ENCODE measurements at places on chromosomes 1 and 21. TPM values are rescaled to one million over a fixed set of nuclear protein-coding genes. Genes with fewer than 3 reads are reported as not detected.
A peak's percentile ranks its signal among the peaks of the same experiment; 100 is the strongest.

Gene C1orf115
- total RNA-seq = 28.0 TPM

GRCh38 chr1:51897699-51898031 is 19.1 kb upstream of the NRDC start:
- H3K27me3 ChIP-seq = peaks cover 83% of the 10 kb centered on the region
- no peak overlapping the region for H3K27ac ChIP-seq
- H3K4me1 ChIP-seq = no peaks in the 10 kb centered on the region
- no peak for ATAC-seq
- no peak overlapping the region for H3K4me3 ChIP-seq
- H3K36me3 ChIP-seq = no peaks in the 10 kb centered on the region

DNA sequence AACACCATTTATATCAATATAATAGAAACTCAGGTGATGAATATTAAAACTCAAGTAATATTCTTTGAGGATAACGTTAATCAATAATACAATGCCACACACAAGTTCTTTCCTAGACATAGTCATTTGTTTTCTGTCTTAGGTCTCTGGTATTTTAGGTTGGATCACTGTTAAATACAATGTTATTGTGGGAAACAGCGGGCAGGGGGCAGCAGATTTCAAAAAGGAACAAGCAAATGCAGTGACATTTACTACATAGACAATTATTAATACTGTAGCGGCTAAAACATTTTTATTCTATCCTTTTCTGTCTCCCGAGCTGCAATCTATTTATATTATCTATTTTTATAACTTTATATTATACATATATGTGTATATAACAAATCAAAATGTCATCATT is 186.4 kb upstream of the ZNHIT6 start:
- no peaks in the 10 kb centered on the region for H3K36me3 ChIP-seq
- no peak overlapping the region for H3K27ac ChIP-seq
- no peak for ATAC-seq
- no peaks in the 10 kb centered on the region for H3K4me1 ChIP-seq

Gene SH2D2A
- total RNA-seq = 0.94 TPM

DNA sequence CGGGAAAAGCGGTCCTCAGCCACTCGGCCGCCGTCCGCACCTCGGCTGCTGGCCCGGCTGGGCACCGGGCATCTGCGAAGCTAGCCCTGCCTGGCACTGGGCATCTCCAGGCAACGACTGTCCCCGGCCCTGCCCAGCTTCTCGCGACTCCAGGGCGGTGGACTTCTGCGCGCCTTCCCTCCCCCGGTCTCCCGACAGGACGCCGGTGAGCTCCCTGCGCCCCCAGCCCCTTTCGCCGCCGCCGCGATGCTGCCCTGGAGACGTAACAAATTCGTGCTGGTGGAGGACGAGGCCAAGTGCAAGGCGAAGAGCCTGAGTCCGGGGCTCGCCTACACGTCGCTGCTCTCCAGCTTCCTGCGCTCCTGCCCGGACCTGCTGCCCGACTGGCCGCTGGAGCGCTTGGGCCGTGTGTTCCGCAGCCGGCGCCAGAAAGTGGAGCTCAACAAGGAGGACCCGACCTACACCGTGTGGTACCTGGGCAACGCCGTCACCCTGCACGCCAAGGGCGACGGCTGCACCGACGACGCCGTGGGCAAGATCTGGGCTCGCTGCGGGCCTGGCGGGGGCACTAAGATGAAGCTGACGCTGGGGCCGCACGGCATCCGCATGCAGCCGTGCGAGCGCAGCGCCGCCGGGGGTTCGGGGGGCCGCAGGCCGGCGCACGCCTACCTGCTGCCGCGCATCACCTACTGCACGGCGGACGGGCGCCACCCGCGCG is 514 bp downstream of the FAM43B start:
- no peak for ATAC-seq
- no peaks in the 10 kb centered on the region for H3K36me3 ChIP-seq
- no peaks in the 10 kb centered on the region for H3K4me1 ChIP-seq

Gene PRDM16
- 1.4 TPM for total RNA-seq

GRCh38 chr1:20440785-20441200 is 45.2 kb downstream of the CAMK2N1 start:
- no peaks in the 10 kb centered on the region for H3K4me1 ChIP-seq
- no peak overlapping the region for H3K27ac ChIP-seq
- no peaks in the 10 kb centered on the region for H3K36me3 ChIP-seq
- H3K4me3 ChIP-seq = no peak overlapping the region

DNA sequence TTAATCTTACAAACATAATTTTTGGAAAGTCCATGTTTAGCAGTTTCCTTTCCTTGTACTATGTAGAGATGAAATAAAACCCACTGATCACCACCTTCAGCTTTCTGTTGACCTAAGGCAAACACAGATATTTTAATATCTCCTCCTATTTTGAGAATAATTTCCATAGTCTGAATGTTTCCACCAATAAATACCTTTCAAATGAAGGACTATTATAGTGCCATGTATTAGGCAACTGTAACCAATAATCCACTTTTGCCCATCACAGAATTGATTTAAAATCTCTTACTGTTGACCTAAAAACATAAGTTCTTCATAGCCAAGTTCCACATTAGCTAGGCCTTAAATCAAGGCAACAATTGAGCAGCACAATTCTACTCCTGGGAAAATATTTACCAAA is 1.8 kb downstream of the CDC42BPA start:
- no peaks in the 10 kb centered on the region for H3K36me3 ChIP-seq
- no peaks in the 10 kb centered on the region for H3K4me1 ChIP-seq
- H3K27ac ChIP-seq = peak overlapping the region; percentile 96
- no peaks in the 10 kb centered on the region for H3K27me3 ChIP-seq
- peak overlapping the region; percentile 85 for H3K4me3 ChIP-seq

Gene SYT14
- under 0.01 TPM for total RNA-seq

GRCh38 chr1:209057901-209058300 is 525.6 kb upstream of the CAMK1G start:
- no peak for ATAC-seq
- H3K4me3 ChIP-seq = no peak overlapping the region
- peaks cover 10% of the 10 kb centered on the region for H3K27me3 ChIP-seq
- no peak overlapping the region for H3K27ac ChIP-seq

DNA sequence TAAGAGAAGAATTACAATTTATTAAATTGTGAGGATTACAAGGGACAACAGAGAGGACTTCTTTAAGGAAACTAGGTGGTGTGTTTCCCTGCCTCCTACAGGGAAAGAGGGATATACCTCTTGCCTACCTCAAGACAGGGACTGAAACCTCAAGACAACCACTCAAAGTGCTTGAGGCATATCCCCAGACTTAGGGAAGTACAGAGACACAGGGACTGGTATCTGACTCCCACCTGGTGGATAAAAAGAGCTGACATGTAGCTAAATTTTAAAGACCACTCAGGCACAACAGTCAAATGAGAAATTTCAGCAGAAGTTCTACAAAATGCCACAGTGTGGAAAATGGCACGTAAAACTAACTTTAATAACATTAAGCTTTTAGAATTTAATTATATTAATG is 21.3 kb downstream of the DENND2C start:
- ATAC-seq = no peak
- H3K27ac ChIP-seq = no peak overlapping the region
- no peaks in the 10 kb centered on the region for H3K4me1 ChIP-seq
- no peaks in the 10 kb centered on the region for H3K27me3 ChIP-seq
- H3K4me3 ChIP-seq = no peak overlapping the region

GRCh38 chr1:12338823-12339222 is 109.0 kb downstream of the VPS13D start:
- H3K4me1 ChIP-seq = peaks cover 33% of the 10 kb centered on the region
- no peak for ATAC-seq
- no peak overlapping the region for H3K4me3 ChIP-seq
- H3K27ac ChIP-seq = peak overlapping the region; percentile 41
- H3K27me3 ChIP-seq = no peaks in the 10 kb centered on the region

DNA sequence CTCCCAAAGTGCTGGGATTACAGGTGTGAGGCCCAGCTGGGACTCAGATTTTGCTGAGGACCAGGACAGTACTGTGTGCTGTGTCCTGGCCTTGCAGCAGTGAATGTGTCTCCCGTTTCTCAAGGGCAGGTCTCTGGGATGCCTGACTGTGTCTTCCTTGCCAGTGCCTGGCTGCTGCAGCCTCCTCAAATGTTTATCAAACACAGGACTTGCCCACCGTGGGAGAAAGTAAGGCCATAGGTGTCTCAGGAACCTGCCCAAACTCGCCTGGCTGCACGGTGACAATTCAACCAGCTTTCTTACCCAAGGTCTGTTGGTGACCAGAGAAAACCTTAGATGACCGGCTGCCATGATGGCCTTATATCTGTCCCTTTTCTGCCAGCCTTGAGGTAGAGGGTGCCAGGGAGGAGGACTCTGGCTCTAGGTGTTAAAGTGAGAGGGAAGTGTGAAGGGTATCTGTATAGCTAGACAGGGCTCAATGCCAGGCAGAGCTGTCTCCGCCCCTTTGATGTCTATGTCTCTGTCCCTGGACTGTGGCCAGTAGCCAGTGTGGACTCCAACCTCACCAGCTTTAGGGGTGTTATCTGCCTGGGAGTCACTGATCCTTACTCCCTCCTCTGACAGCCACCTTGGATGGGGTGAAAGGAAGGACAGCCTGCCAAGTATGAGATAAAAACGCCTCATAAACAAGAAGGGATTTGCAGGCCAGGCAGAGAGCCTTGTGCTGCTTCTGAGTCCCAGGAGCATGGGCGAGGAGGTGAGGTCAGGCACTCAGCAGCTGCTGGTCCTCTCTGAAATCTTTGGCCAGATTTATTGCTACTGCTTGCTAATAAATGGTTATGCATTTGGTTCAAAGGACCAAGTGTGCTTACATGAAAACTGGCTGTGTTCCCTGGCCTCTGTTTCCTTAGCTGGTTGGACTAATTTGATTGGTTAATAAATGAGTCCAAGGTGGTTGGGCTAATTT is 22.3 kb downstream of the IL6R start:
- H3K27ac ChIP-seq = peak overlapping the region; percentile 55
- no peaks in the 10 kb centered on the region for H3K27me3 ChIP-seq
- H3K4me3 ChIP-seq = no peak overlapping the region
- H3K36me3 ChIP-seq = no peaks in the 10 kb centered on the region
- ATAC-seq = peak; percentile 64

Gene WDR3
- 6.9 TPM for total RNA-seq

Gene OVAAL
- total RNA-seq = not detected

Gene GBP4
- total RNA-seq = 4.0 TPM

- no peaks in the 10 kb centered on the region for H3K36me3 ChIP-seq
- ATAC-seq = no peak
- H3K27me3 ChIP-seq = no peaks in the 10 kb centered on the region
- H3K4me3 ChIP-seq = no peak overlapping the region
These were observed 678.0 kb upstream of the ZP4 start for GRCh38 chr1:238568735-238569134.

GRCh38 chr1:31976401-31976800 is 37.3 kb upstream of the KHDRBS1 start:
- H3K36me3 ChIP-seq = no peaks in the 10 kb centered on the region
- no peak overlapping the region for H3K27ac ChIP-seq
- H3K4me1 ChIP-seq = no peaks in the 10 kb centered on the region
- ATAC-seq = no peak

- H3K27me3 ChIP-seq = no peaks in the 10 kb centered on the region
- no peak for ATAC-seq
- no peaks in the 10 kb centered on the region for H3K36me3 ChIP-seq
- no peaks in the 10 kb centered on the region for H3K4me1 ChIP-seq
- no peak overlapping the region for H3K27ac ChIP-seq
- no peak overlapping the region for H3K4me3 ChIP-seq
These were observed 944.5 kb downstream of the KCNT2 start for GRCh38 chr1:195663549-195664280.

Gene MKNK1
- 37.0 TPM for total RNA-seq

DNA sequence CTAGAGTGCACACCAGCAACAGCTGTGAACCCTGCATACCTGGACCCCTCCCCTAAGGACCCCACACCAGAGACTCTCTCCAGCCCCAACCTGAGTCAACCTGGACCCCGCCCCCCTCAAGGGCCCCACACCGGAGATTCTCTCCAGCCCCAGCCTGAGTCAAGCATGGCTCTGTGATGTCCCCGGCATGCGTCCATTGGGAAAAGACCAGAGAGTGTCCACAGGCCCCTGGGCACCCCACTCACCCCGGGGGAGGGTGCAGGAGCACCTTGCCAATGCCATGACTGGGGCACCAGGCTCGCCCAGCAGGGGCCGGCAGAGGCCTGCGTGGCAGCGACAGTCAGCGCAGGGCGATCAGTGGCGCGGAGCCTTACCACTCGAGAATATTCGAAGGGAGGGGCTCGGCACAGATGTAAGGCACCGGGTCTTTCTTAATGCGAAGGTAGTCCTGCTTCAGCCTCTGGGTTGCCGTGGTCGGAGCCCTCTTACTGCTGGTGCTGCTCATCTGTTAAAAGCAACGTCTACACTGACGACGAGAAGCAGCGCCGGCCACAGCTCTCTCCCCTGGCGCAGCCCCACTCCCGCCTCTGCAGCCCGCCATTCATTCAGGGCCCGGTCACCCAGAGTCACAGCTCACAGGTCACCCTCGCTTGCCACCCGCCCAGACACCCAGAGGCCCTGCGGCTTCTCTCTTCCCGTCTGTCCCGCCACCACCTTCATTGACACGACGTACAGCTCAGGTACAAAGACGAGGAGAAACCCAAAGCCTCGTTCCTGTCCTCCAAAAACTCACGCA is 6.0 kb downstream of the UBE2J2 start:
- no peak for ATAC-seq
- H3K4me3 ChIP-seq = no peak overlapping the region
- H3K4me1 ChIP-seq = peaks cover 27% of the 10 kb centered on the region
- H3K36me3 ChIP-seq = no peaks in the 10 kb centered on the region
- no peaks in the 10 kb centered on the region for H3K27me3 ChIP-seq

Gene TMEM81
- 1.6 TPM for total RNA-seq

DNA sequence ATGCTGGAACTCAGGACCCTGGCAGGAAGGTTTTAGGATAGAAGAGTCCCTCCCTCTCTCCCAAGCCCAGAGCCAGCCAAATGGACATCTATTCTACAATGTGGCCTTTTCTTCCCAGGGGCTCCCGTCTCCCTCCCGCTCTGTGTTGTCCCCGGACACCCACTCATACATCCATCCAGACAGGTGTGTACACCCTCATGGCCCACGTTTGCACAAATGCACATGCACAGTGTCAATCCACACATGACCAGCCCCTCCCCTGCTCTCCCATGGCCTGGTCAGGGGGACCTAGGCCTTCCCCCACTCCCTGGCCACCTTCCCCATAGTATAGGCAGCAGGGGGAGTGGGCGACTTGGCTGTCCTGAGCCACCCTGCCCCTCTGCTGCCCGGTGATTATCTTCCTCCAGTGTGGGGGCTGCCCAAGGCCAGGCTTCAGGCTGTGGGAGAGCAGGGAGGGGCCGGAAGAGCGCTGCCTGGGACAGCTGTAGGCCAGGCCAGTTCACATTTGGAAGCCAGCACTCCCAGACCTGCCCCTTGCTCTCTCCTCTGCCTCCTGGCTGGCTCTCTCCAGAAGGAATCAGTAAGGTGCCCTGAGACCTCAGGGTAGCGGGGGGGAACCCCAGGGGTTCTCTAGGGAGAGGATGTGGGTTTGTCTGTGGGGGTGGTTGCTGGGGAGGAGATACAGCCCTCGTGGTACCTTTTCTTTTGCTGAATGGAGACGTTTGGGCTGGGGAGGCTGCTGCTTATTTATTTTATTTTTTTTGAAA is 4.1 kb upstream of the PTPN7 start:
- no peaks in the 10 kb centered on the region for H3K4me1 ChIP-seq
- no peak overlapping the region for H3K4me3 ChIP-seq
- no peak for ATAC-seq
- no peak overlapping the region for H3K27ac ChIP-seq
- peaks cover 7% of the 10 kb centered on the region for H3K27me3 ChIP-seq
